ENCODE measurements at places on chromosomes 6 and 20.

DNA sequence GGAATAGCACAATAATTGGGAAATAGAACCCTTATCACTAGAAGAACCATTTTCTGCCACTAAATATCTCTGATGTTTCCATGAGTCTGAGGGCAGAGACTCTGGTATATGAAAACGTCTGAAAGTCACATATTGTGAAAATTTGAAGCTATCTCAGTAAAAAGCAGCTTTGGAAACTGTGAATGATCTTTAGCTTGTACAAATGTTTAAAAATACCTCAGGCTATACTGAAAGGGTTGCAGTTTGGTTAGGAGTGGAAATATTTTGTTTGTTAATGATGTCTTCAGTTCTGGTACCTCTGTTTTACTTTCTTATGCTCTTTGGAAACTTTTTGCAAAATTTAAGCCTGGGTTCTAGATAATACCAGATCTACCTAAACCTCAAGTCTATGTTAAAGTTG is 135.0 kb downstream of the SLC16A10 start:
- no peak for DNase-seq

DNA sequence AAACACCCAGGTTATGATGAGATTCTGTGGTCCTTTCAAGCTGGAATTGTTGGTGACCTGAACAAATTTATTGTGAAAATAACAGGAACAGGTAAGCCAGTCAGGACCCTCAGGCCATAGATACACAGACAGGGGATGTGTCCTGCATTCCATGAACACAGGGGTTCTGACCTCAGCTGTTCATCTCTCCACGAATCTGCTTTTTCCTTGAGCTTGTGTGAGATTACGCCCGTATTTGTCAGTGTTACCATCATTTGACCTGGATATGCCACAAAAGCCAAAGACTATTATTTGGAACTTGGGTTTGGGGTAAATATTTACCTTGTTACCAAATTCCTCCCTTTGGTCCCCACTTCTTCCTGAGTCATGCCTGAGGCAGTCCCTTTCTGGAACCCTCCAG is 288.9 kb downstream of the PREX1 start:
- no peak for DNase-seq

DNA sequence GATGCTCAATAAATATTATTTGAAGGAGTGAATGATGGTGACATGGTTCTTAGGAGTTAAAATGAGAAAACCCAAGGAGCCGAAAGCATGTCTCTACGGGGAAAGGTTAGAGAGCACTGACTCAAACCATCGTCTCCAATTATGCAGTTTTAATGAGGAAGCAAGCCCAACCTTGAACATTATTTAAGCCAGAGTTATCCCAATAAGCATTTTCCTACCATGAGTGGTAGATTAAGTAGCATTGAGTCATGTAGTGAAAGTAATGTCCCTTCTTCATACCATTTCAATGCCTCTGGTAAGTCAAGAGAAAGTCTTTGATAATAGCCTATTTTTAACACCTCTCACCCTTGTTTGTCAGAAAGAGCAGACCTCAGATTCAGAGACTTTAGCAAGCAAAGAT is 13.5 kb downstream of the TSHZ2 start:
- no peak for DNase-seq

- DNase-seq, result no peak
These were observed 308.6 kb downstream of the CDC5L start for GRCh38 chr6:44696099-44696498.

DNA sequence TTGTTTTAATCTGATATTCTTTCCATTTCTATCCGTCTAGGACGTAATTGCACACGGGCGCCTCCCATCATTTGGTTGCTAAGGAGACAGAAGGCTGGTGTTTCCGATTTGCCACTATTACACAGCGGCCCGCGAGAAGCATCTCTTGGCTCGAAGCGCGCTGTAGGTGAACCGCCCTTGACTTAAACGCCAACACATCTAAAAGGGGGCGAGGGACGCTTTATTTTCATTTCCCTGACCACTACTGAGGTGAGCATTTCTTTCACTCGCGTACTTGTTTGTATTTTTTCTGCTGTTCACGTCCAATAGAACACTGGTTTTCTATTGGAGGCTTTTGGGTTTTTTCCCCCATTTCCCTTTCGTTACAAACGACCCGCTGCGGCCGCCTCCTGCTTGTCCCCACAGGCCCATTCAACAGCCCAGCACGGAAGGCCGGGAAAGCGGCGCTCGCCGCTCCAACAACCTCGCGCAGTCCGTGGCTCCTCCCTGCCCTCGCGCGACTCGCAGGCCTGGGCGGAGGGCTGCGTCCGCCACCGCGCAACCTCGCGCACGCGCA is 505 bp upstream of the WRNIP1 start:
- DNase-seq, result peak; percentile 58

- DNase-seq, result no peak
These were observed 85.9 kb downstream of the CRYBG1 start for GRCh38 chr6:106446287-106446885.

DNA sequence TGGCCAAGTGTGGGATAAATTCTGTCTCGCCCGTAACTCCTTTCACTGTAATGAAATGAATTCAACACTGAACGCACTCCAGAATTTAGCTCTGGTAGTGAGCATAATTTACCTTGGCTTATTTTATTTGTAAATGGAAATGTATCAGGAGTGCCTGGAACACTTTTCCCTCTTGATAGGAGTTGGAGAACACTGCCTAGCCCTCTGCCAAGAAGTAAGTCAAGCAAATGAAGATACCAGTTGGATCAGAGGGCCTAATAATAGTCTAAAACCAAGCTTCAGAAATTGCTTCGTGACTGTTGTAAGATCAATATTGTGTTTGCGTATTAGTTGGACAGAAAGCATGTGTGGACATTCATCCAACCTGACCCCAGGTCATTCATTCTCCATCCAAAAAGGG is 64.6 kb upstream of the TPD52L1 start:
- DNase-seq, result no peak

DNA sequence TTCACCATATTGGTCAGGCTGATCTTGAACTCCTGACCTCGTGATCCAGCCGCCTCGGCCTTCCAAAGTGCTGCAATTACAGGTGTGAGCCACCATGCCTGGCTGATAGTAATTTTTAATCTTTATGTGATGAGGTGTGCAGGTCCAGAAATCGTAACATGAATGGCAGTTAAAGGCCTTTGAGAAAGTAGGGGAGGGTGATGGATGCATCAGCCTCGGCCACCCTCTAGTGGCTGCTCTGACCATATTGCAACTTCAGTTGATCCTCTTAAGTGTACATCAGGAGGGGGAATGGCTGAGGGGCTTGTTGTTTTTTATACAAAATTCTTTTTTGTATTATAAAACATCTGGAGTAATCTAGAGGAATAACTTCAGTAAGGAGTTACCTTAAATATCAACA is 193.0 kb downstream of the ZFAND3 start:
- peak; percentile 16 for DNase-seq

DNA sequence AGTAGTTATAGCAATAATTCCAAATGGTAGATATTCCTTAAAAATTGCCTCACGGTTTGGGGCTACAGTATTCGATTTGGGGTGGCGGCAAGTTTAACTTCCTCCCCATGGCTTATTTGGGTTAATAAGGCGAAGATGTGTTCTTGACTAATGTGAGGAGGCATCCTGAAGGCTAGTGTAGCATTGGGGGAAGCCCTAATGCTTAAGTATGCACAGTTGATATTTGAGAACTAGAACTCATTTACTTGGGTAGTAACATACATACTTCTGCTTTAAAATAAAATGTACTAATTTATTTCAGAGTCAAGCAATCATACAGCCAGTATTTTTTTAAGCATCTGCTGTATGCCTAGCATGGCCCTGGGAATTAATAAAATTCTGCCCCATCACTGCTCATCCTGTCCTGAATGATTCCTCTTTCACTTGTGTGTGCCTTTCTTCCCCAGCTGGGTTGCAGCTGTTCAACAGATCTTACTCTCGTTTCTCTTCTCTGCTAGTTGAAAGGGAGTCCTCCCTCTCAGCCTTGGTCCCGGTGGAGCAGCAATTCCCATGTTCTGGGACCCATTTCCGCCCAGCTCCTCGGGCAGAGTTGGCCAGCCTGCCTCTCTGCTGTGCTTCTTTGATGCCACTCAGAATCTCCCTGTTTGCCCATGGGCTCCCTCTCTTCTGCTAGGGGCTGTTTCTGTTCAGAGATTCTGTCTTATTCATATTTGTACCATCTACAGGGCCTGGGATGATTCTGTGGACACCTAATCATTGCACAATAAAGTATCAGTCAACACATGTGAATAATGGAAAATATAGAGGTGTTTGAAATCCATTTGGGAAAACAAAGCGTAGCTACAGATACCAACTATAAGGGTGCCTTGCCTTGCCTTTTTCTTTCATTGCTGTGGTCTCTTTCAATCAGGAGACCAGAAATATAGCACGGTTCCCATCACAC is 104.8 kb downstream of the ARID1B start:
- no peak for DNase-seq

GRCh38 chr6:166988674-166989201 is 10.5 kb upstream of the CEP43 start:
- no peak for DNase-seq

- no peak for DNase-seq
These were observed 188.5 kb upstream of the SNX9 start for GRCh38 chr6:157634546-157634945.

DNA sequence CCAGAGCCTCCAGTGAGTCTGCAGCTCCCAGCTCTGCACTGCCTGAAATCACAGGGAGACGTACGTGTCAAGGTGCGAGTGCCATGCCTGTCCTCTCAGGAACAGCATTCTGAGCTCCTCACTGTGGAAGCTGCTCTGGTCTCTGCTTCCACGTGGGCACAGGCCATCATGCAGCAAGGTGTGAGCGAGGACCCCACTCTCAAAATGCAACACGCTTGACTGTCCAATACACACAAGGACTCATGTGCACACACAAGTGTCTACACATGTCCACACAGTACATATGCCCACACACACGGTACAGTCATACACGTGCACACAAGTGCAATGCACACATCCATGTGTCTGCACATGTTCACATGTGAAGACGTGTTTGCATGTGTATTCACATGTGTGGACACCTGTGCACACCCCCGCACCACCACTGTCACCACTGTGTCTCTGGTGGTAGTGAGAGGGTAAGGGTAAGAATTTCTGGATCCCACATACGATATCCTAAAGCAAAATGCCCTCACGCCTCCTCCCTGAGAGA is 260.5 kb downstream of the DLL1 start:
- DNase-seq, result no peak

DNA sequence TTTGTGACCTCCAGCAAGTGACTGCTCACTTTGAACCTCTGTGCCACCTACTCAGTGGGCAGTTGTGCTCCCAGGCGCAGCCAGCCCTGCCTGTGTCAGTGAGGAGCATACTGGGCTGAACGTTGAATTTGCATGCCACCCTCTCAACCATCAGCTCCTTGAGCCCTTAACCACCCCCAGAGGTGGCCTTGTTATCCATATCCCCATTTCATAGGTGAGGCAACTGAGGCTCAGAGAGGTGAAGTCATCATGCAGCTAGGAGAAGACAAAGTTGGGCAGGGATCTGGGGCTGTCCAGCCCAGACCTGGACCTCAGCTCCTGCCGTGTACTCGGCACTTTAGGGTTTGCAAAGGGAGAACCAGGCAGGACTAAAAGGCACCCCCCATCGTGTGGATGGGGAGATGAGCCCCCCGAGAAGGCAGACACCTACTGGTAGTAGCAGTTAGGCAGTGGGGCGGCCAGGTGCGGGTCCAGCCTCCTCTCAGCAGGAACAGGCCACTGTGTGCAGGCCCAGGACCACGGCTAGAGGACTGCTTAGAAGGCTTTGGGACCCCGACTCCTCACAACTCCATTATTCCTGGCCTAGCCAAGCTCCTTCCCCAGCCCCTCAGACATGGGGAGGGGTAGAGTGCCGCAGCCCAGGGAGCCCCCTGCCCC is 100.8 kb upstream of the MYL9 start:
- DNase-seq, result no peak

DNA sequence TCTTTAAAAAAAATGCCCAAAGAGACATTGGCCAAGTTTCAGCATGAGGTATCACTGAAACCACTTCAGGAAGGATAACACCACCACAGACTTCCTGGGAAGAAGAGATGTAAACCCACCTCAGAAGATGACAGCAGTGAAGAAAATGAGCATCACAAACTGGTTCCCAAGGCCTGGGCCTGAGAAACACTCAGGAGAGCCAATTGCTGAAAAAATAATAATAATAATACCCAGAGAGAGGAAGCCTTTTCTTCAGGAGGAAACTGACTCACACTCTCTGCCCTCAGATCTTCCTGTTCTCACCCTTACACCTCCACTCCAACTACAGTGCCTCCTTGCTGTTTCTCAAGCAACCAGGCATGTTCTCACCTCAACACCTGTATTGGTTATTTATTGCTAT is 68.1 kb upstream of the MAFB start:
- no peak for DNase-seq

DNA sequence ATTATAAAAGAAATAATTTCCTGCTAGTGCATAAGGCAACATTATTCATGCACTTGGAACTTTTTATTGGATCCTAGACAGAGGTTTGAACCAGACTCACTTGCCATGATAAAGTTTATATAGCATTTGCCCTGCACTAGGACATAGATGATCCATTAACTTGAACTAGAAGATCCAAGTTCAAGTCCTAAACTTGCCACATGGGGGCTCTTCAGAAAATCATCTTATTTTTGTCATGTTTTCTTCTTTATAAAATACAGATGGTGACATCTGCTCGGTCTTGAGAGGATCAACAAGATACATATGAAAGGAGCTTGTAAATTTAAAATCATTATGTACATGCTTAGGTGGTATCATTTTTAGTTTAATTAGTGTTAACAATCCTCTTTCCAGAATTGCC is 94.5 kb downstream of the SIM1 start:
- DNase-seq, result no peak

DNA sequence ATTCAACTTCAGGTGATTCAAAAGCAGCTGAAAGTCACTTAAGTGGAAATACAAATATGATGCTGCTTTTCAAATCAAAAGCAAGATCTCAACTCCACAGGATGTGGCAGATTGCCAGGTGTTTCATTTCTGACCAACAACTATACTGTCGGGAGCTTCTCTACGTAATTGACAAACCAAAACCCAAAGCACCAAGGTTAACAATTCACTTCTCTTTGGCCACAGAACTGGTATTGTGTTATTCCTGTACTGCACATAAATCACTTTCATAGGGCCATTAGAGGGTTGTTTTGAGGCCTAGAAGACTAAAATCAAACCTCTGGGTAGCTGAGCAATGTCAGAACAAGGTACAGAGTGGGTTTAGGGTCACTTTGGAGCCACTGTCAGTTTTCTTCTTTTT is 169.7 kb downstream of the HAO1 start:
- peak; percentile 37 for DNase-seq
